ENCODE measurements at places on chromosomes 4 and X.

GRCh38 chrX:74922922-74923543, 2.2 kb downstream of the NEXMIF start:
- DNase-seq: no peak

DNA sequence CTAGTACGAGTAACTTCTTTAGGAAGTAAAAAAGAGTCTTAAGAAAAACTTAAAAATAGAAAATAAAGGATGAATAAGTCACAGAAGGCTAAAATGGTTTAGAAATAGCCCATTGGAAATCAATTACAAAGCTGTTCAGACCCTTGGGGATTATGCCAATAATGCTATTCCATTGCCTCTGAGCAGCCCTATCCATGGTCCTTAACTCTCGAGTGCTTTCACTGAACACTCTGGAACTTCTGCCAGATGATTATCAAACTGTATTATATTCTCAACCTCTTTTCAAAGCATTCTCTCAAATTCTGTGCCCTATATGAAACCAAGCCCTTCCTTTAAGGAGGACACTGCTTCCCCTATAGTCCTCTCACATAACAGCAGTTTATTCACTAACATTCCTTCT, 17.0 kb downstream of the SLC9B1 start:
- no peak for DNase-seq

GRCh38 chr4:127134490-127134889, 498.3 kb upstream of the INTU start:
- DNase-seq: no peak

GRCh38 chr4:75048208-75048879, 115.4 kb downstream of the PARM1 start:
- no peak for DNase-seq

- no peak for DNase-seq
Measured at GRCh38 chr4:151940291-151940690, 179.5 kb upstream of the GATB start.

DNA sequence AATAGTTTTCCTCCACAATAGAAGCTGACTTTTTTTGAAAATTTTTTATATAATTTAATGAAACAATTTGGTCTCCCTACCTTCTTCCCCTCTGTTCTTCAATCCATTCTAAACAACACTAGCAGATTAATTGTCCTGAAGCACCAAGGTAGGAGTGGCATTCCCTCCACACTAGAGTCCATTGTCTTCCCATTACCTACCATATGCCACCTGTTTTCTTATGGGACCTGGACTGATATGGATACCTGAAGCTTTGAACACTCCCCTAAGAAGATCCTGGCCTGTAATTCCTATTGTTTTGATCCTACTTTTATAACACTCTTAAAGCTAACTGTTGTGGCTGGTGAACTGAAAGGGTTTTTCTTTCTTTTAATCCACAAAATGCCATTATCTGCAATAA, 92.0 kb downstream of the APBB2 start:
- no peak for DNase-seq

GRCh38 chr4:89422441-89422990, 114.9 kb upstream of the GPRIN3 start:
- DNase-seq: no peak

DNA sequence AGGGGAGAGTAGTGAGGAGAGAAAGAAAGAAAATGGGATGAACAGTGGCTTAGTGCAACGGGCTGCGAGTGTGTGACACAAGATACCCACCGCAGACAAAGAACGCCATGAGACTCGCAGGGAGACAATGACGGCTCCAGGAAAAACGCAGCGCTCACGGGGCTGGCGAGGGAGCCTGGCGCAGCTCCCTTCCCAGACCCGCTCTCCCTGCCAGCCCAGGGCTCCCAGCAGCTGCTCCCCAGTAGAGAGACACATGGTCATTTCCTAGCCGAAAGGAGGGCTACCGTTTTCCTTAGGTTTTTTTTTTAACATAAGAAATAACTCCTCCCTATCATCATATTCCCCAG, 149.5 kb downstream of the MAML3 start:
- DNase-seq: no peak

DNA sequence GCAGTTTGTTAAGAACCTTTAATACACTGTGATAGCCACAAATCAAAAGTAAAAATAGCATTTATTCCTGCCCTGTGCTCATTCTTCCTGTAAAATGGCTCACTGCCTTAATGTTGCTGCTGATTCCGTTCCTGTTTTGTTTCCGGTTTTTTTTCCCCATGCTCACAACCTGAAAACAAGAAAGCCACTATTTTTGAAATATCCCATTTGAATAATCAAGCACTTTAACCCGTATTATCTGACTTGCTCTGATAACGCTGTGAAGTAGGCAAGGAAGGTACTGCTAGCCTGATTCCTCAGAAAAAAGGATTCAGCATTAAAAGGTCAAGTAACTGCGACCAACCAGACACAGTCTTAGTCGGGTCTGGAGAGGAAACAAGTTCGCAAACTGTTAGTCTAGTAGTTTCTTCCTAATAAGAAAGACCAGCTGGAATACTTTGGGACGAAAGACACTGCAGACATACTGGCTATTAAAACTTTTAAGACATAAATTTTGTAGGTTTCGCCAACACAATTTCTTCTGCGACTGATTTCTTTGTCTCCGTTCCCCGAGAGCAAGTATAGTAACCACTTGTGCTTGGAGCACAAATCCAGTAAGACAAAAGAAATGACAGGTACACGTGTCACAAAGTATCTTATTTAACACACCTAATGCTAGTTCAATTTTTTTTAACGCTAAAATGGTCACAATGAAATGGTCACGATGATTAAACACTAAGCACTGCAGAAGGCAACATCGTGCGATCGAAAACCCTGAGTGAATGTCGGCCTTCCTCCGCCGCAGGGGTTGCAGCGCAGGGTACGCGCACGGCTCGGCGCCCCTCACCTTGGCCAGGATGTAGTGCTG, 802 bp downstream of the COX18 start:
- DNase-seq: no peak

- DNase-seq: no peak
Measured at GRCh38 chrX:11438380-11438723, 145.1 kb downstream of the AMELX start.

DNA sequence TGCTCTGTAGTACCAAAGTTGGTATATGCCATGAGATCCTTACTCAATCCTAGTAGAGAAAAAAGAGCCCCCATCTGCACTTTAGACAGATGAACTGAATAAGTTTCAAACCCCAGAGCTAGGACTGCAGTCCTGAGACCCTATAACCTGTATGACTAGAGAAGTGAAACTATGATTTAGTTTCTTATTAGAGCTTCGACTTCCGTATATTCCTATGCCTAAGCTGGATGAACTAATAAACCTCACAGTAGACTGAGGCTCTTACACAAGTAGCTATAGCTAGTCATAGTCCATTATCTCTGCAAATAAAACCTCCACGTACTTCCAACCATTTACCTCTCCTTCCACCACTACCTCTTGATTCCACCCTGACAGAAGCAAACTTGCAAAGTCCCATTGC, 6.3 kb upstream of the OTUD4 start:
- no peak for DNase-seq

- no peak for DNase-seq
Measured at GRCh38 chr4:95572304-95572991, 23.7 kb upstream of the UNC5C start.

- DNase-seq: no peak
Measured at GRCh38 chrX:135009057-135009610, 13.2 kb downstream of the RTL8B start.

DNA sequence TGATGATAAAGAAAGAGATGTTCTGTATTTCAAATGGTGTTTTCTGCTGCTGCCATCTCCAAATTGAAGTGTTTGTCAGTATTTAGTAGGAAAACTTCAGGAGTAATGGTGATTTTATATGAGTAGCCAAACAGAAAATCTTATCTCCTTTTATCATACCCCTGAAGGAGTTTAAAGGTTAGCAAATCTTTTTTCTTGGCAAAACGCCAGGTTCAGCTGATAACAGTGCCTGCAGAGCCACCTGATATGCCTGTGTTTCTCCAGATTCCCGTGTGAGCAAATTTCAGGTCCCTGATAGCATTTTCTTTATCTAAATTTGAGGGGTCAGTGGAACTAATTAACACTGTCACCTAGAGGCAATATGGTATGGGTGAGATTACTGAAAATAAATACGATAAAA, 65.8 kb upstream of the ETNPPL start:
- DNase-seq: no peak

DNA sequence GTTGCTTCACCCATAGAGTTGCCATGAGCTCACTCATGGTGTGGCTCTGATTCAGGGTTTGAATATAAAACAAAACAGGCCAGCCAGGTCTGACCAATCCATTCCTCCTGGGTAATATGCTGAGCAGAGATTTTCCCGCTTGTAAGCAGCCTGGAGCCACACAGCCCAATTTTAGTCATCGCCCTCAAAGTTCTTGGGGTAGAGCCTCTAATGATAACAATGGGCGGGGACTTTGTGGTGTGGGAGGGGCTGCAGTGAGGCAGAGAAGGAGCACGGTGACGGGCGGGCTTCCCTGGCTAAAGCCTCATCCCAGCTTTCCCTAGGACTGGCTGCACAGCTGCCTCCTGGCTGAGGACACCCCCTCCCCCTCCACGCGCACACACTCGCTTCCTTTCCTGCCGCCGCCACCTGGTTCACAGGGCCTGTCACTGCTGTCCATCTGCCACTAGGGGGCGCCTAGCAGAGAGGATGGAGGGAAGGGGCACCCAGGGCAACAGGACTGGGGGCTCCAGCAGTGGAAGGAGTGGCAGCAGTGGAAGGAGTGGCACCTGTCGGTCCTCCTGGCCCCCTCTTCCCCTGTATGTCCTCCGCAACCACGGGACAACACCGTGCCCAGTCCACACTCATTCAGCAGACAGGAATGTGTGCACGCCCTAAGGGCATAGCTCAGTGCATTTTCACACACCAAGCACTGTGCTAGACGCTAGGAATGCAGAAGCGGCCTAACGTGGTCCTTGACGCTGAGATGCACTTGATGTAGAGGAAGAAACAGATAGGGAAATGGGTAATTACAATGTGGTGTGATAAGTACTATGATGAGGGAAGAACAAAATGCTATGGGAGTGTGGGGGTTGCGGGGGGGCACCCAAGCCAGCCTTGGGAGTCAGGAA, 26.8 kb downstream of the PRPS1 start:
- DNase-seq: no peak

GRCh38 chr4:2792711-2793585, at the start of gene SH3BP2:
TSS of gene SH3BP2 (plus strand) at chr4:2793085. CDS start at chr4:2820618, 27,533 bp downstream.
- no peak for DNase-seq

- no peak for DNase-seq
Measured at GRCh38 chr4:26178854-26179253, 142.0 kb upstream of the RBPJ start.

- no peak for DNase-seq
Measured at GRCh38 chr4:10033191-10033881, 12.0 kb upstream of the SLC2A9 start.

DNA sequence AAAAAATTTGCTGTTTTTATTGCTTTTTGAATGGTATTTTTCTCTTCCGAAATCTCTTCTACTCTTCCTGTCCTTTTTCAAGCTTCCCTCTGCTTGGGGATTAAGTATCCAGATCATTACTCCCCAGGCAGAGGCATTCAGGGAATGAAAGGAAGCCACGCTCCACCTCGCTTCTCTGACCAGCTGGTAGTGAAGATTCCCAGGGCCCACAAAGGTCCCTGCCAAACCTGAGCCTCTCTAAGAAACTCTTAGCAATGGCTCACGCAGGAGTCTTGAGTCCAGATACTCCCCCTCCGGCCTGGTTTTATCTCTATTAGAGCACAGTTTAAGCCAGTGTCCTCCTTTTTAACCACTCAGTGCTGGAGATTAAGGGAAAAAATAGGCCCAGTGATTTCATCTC, 51.4 kb upstream of the SOD3 start:
- no peak for DNase-seq

GRCh38 chr4:3355266-3355748, 62.5 kb downstream of the RGS12 start:
- no peak for DNase-seq

- DNase-seq: no peak
Measured at GRCh38 chrX:42107495-42108488, 184.4 kb upstream of the CASK start.
